NCI-H460 (cell line): ENCODE measurements at places on chromosomes 13 and 19.

- no peak for DNase-seq
Measured at GRCh38 chr13:36357692-36358091, 11.5 kb upstream of the SPART start.

DNA sequence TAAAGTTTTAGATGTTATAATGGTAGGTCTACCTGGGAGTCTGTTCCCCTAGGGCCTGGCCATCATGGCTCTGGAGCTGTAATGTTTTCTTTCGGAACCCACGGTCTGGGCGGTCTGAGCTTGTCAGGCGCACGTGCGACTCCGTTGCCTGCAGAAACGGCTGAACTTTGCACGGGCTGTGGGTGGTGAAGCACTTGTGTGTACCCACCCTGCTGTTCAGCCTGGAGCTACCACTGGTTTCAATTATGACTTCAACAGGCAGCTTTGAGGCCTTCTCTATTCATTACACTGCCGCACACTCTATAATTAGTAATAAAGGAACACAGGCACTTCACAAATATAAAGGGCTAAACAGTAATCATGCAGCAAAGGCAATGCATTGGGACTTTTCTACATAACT, 6.0 kb downstream of the PCDH8 start:
- no peak for DNase-seq

DNA sequence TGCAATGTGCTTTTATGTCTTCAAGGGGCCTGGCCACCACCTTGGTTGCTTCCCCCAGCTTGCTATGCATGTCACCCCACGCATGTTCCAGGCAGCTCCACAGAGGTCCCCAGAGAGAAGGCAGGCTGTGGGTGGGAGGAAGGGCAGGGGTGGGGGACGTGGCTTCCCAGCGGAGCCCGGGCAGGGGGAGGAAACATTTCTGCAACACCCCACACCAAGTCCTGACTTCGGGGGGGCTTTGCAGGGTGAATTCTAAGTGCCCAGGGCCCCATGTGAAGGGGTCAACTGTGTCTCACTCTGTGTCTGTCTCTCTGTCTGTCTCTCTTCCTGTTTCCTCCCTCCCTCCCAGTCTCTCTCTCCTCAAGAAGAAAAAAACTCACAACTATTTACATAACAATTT, 39.6 kb downstream of the LTBP4 start:
- DNase-seq, result no peak

DNA sequence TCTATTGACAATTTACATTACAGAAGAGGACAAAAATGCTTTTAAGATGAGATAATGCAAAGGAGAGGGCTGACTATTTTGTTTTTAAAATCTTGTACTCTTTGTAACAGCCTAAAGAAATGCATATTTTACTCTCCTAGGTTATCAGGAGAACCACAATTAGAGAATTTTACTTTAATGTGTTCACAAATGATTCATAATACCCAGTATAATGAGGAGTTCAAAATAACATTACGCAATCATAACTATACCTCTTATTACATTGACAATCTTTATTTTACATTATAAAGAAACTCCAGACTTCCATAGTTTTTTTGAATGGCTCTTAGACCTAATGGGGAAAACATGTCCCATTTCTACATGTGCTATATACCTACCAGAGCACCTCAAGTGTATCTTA, 1089.7 kb downstream of the PCDH17 start:
- no peak for DNase-seq

GRCh38 chr19:30670011-30670329, 297.8 kb downstream of the ZNF536 start:
- no peak for DNase-seq

GRCh38 chr19:41734585-41734984, 20.7 kb upstream of the CEACAM6 start:
- DNase-seq, result no peak

- no peak for DNase-seq
Measured at GRCh38 chr13:22018076-22018835, 347.4 kb downstream of the FGF9 start.

- DNase-seq, result no peak
Measured at GRCh38 chr13:23729531-23729930, 159.3 kb downstream of the TNFRSF19 start.

DNA sequence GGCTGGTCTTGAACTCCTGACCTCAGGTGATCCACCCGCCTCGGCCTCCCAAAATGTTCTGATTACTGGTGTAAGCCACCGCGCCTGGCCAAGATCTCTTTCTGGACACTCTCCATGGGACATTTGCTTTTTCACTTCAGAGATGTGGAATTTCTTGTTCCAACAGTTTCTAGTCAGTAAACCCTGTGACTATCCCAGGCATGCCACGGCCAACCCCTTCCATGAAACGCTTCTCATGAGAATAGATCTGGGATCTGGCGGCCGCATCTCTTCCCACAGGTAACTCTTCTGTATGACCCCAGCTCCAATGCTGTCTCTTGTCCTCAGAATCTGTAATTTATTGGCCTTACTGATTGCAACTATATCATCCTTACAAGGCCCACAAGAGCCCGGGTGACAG, 16.2 kb downstream of the PLPP2 start:
- no peak for DNase-seq

DNA sequence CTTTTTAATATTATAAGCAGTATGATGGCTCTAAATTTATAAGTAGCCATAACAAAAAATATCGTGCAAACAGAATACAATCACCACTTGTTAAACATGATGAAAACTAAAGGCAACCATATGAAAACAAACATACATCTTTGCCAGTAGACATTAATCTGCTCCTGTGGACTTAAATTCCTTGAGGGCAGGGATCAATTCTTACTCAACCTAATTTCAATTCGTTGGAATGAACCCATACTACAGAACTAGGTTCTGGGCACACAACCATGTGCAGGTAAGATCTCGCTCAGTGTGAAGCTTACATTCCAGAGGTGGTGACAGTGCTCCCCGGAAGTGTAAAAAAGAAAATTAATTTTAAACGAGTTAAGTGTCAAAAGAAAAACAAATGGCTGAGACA, 13.4 kb downstream of the TBC1D4 start:
- DNase-seq, result no peak

DNA sequence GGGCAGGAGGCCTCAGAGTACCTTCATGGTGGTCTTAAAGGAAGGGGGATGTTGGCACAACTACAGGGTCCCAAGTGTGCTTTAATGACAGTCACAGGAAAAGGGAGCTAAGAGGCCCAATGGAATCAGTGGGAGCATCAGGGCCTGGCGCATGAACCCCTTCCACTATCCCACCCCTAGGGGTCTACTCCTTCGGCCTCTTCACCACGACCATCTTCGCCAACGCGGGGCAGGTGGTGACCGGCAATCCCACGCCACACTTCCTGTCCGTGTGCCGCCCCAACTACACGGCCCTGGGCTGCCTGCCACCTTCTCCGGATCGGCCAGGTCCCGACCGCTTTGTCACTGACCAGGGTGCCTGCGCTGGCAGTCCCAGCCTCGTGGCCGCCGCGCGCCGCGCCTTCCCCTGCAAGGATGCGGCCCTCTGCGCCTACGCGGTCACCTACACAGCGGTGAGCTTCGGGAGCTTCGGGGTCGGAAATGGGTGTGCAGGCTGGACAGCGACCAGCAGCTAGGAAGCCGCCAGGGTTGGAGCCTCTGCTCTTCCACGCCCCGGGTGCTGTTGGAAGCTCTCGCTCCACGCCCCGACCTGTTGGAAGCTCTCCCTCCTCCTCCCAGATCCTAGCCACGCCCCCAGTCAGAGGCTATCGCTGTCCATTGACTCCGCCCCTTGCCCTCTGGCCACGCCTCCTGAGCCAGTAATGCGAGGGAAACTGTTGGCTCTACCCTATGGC, 6.0 kb downstream of the PLPPR2 start:
- DNase-seq, result no peak

DNA sequence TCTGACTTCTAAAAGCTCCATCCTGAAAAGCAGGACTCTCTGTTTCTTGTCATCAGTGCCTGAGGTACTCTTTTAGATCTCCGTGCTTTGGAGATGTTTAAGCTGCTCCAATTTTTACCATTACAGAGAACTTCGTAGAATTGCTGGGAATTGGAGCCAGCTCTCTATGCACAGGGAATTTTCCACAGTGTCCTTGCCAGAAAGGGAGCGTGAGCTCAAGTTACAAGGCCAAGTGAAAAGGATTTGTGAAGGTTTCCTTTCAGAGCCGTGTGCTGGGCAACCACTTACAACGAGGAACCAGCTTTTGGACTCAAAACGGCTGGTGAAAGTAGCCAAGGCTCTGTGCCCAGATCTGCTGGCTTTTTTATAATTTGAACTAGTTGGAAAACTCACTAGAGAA, 82.6 kb downstream of the NUFIP1 start:
- no peak for DNase-seq

GRCh38 chr13:92451060-92451459, 775.5 kb upstream of the GPC6 start:
- no peak for DNase-seq

- DNase-seq, result no peak
Measured at GRCh38 chr19:13959962-13960862, 7.9 kb downstream of the DCAF15 start.

- no peak for DNase-seq
Measured at GRCh38 chr13:58906329-58907007, 1257.3 kb downstream of the DIAPH3 start.

DNA sequence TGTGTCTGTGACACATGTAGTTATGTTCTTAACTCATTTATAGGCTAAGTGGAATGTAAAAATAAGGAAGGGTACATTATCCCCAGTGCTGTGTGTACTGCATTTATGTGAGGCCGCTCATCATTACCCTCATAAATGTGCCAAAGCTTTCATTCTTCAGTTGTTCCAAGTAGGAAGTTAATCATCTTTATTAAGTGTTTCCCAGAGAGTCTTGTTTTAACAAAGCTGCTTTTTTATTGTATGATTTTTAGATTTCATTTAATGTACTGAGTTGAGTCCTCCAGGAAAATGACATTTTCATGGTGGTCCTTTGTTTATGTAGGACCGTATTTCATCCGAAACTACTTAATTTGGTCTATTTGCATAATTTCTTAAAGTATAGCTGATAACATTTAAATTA, 379.8 kb downstream of the DLEU7 start:
- no peak for DNase-seq

GRCh38 chr13:63838366-63839110, 2422.9 kb upstream of the PCDH20 start:
- no peak for DNase-seq

GRCh38 chr13:95254339-95254738, 46.9 kb downstream of the ABCC4 start:
- no peak for DNase-seq

DNA sequence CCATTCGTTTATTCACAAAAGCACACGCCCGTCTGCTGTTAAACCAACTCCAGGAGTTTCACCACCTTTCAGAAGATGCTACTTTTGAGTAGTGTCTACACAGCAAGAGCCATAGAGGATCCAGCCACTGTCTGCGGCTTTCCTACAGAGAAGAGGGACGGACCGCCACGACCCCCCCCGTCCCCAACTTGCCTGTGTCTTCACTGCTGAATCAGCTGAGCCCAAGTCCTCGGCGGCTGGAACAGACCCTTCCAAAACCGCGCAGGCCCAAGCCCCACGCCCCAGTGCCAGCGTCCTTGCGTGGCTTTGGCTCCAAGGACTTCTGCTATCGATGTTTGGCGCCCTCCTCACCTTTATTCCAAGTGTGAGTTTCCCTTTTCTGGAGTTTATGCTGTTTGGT, 65.1 kb downstream of the SPACA7 start:
- DNase-seq, result no peak

DNA sequence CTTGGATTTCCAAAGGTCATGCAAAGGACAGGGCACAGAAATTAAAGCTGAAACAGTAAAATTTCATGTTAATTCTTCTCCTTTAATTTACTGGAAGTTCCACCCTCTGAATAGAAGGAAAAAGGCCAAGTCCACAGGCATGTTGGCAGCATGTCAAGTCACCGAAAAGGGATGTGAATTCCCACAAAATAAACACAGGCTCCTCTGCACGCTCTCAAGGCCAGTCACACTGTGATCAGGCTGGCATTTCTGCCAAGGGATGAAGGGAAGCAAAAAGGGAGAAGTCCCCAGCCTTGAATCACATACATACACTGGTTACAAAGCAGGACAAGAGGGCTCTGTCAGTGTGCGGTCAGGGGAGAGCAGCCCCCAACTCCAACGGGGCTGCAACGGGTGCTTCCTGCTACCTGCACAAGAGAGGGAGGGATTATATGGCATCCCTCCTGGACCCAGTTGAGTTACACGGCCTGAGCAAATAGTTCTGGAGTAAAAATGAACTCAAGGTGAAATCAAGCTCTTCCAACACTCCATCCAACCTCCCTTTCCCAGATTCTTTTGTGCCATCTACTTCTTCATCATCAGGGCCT, 6.9 kb downstream of the DCLK1 start:
- no peak for DNase-seq

GRCh38 chr13:94192431-94192975, 287.0 kb downstream of the DCT start:
- DNase-seq, result peak; percentile 40

GRCh38 chr19:40221858-40222619, 3.9 kb upstream of the TTC9B start:
- DNase-seq, result peak; percentile 86

GRCh38 chr19:5621945-5622464, 571 bp downstream of the SAFB2 start:
- no peak for DNase-seq

DNA sequence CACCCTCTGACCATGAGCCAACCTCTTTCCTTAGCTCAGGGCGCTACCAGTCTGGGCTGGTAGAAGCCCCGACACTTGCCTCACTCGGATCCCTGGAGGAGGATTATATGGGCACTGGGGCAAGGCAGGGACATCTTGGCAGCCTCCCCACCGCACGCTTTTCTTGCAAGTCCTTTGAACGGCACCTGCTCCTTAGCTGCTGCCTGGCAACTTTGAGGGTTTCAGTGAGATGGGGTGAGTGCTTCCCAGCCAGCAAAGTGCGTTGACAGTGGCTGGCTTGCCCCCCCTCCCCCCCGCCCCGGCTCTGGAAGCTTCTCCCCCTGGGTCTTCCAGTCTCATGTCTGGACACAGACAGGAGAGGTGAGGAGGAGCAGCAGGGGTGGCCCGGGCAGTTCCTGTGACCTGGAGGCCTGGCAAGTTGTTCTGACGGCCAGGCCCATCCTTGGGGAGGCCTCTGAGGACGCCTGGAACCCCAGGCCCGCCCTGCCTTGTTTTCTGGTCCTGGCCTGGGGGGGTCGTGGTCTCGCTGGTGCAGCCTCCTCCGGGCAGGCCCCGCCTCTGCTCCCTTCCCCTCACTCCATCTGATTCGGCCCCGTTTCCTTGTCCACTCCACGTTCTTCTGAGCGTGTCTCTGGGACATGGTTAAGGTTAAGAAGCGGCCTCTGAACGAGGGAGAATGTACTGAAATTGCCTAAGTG, 75.2 kb downstream of the ATP11A start:
- no peak for DNase-seq

DNA sequence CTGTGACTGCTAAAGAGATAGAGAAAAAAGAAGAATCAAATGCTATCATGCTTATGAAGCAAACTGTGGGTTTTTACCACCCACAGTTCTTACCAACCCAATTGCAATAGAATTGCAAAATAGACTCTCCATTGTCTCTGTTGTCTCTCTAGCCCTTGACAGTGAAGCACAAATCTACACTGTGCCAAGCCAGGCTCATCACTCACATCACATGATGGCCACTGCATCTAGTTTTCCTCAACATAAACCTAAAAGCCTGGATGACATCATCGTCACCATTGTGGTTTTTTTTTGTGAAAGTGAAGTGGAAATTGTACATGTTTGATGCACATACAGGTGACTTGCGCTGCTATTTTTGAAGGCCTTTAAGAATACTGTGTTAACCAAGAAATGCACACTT, 56.1 kb downstream of the KL start:
- DNase-seq, result no peak

- DNase-seq, result no peak
Measured at GRCh38 chr19:55672418-55672817, 2.6 kb upstream of the EPN1 start.
